ENCODE measurements at places on chromosomes 11 and 22.

- peak; percentile 5 for DNase-seq
Observed at GRCh38 chr22:43883719-43884415, 7.9 kb downstream of the PNPLA5 start.

- no peak for DNase-seq
Observed at GRCh38 chr11:86143087-86144030, 74.5 kb upstream of the PICALM start.

- no peak for DNase-seq
Observed at GRCh38 chr11:70156291-70157037, 46.6 kb upstream of the FADD start.

DNA sequence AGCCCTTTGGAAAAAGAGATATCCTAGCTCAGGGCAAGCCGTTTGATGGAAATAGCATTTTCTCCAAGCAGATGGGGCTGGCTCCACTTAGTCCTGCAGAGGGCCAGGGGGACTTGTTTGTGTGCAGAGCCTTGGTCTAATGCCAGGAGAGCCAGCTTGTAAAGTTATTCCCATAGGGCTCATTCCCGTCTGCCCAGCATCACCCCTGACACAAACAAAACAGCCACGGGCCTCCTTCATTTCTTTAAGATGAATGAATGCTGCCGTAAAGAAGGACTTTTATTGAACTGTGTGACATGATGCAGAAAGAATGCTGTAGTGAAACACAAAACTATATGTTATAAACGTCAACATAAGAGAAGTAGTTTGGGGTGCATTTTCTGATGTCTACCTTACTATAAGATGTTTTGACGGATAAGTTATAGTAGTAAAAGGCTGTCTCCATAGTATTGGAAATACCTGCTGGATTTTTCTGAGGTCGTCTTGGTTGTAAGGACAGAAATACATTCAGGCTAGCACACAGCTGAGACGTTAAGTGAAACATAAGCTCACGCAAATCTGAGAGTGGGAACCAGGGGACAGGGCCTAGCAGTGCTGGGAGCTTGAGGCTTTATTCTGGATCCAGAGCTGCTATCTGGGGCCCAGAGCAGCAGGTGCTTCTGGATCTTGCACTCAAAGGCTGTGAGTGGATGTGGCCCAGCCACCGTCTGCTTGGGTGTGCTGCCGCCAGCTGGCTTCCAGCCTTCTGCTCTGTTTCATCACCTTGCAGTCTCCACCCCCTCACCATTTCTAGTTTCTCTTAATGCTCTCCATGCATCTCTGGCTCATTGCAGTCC is 53.3 kb downstream of the NCAM1 start:
- DNase-seq = no peak

- DNase-seq = no peak
Observed at GRCh38 chr11:78349114-78349513, 68.5 kb downstream of the GAB2 start.

GRCh38 chr11:47254386-47254785 is 3.4 kb upstream of the NR1H3 start:
- DNase-seq = no peak

- no peak for DNase-seq
Observed at GRCh38 chr11:68282141-68282860, 10.5 kb upstream of the C11orf24 start.

GRCh38 chr11:57459164-57460021 is 935 bp upstream of the RTN4RL2 start:
- peak; percentile 34 for DNase-seq

GRCh38 chr11:111408789-111409727 is 30.0 kb upstream of the POU2AF1 start:
- no peak for DNase-seq

DNA sequence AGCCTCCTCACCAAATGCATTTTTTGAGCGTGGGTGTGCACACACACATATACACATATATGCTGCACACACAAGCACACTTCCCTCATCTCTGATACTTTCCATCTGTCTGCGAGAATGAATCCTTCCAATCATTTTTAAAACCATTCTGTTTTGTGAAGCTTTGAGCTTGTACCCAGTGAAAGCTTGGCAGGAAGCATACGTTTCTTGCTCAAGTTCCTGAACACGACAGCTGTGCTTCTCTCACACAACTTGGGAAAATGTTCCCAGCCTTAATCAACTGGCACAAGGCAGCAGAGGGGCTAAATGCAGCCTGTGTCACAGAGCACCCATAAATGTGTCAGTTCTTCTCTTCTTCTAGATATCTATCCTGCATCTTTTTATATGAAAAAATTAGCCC is 524.0 kb upstream of the KIRREL3 start:
- DNase-seq = no peak

GRCh38 chr22:36610056-36610455 is 81.1 kb upstream of the EIF3D start:
- DNase-seq = no peak

GRCh38 chr22:40410731-40411505 is 40.5 kb downstream of the SGSM3 start:
- DNase-seq = no peak

DNA sequence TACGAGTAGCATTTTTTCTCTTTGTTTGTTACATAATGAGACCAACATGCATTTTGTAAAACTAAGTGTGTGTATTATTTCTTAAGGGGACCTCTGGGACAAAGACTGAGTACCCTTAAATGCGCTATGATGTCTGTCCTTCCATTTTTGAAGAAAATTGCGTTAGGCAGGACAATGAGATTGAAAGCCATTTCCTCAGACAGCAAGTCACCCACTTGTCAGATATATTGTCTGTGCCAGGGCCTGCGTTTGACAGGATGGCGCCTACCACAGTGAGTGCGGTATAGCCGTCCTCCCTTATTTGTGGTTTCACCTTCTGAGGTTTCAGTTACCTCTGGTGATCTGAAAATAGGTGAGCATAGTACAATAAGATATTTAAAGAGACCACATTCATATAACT is 2.2 kb downstream of the AP2A2 start:
- no peak for DNase-seq

DNA sequence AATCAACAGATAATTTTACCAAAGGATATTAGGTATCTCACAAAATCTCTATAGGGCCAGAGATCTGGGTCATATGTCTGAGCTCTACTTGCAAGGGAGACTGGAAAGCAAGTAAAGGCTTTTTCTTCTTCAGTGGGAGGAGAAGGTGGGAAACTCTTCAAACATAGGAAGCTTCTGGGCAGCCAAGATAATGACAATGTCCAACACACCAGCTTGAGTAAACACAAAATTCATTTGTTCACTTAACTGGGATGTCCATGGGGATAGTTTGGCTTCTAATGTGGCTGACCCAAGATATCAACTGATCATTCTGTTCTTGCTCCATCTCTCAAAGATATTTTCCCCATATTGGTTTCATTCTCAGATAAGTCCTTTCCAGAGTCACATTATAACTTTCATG is 37.4 kb downstream of the OR2AT4 start:
- no peak for DNase-seq

DNA sequence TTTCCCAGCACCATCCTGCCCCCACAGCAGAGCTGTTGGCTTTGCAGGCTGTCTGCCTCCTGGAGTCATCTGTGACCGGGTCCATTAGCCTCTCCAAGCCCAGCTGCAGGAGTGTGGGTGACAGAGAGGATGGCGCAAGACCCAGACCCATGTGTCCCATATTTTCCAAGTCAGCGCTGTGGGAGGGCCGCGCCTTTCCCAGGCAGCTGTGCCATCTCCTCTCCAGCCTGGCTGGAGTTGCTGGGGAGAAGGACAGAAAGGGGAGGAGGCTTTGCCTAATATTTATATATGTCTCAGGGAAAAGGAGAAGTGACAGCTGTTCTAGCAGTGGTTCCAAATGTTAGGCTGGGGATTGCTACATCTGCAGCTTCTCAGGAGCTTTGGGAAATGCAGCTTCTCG is 15.7 kb downstream of the DTX4 start:
- no peak for DNase-seq

DNA sequence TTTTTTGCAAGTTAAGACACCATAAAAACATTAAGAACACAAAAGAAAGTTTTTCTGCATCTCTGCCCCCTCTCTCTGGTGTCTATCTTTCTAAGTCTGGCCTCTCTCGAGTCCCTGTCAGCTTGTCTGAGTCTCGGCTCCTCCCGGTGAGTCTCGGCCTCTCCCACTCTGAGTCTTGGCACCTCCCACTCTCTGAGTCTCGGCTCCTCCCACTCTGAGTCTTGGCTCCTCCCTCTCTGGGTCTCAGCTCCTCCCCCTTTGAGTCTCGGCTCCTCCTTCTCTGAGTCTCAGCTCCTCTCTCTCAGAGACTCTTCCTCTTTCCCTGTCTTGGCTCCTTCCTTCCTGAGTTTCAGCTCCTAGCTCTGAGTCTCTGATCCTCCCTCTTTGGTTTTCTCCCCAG is 72.5 kb upstream of the AMPD3 start:
- DNase-seq = no peak

DNA sequence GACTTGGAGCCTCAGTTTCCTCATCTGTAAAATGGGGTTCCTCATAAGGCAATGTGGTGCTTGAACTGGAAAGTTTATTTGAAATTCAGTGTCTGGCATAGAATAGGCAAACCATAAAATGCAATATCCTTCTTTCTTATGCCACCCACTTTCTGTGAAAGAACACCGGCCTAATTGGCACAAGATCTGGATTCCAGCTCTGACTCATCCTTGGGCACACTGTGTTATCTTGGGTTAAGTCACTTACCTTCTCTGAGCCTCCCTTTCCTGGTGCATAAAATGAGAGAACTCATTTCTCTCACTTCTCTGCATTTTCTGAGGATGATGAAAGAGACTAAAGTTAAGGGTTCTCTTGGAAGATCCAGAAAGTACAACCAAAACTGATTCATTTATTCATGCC is 5.1 kb downstream of the INSC start:
- DNase-seq = no peak

- DNase-seq = peak; percentile 65
Observed at GRCh38 chr11:61752117-61752924, at the start of gene MYRF. MYRF (plus strand) TSS chr11:61752636; CDS start chr11:61752745, 109 bp downstream.

Measured in activated naive CD4-positive, alpha-beta T cell treated with anti-CD3 and anti-CD28 coated beads, Interleukin-2, amount 50 U/mL, for 16 hours (primary cell).